Central memory CD4-positive, alpha-beta T cell (primary cell): ENCODE measurements at places on chromosomes 13 and 19.

DNA sequence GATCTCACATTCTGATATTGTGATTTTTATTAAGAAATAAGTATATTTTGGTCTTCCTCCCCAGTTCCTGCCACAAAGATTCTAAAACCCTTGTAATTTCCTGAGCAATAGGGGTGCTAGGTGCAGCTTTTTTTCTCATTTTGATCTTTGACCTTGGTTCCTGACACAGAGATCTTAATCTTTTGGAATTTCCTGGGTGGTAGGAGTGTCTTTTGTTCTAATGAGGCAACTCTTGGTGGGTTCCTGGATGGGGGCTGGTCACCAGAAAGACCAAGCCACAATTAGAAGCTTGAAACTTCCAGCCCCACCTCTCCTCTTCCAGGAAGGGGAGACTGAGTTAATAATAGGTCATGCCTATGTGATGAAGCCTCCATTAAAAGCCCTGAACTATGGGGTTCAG, 334.6 kb downstream of the FOXO1 start:
- no peak for DNase-seq

- no peak for DNase-seq
Observed at GRCh38 chr13:80901111-80901510, 560.2 kb upstream of the SPRY2 start.

- no peak for DNase-seq
Observed at GRCh38 chr19:42919757-42920079, 2.0 kb upstream of the PSG6 start.

GRCh38 chr19:10043286-10043927, 30.1 kb downstream of the RDH8 start:
- no peak for DNase-seq

DNA sequence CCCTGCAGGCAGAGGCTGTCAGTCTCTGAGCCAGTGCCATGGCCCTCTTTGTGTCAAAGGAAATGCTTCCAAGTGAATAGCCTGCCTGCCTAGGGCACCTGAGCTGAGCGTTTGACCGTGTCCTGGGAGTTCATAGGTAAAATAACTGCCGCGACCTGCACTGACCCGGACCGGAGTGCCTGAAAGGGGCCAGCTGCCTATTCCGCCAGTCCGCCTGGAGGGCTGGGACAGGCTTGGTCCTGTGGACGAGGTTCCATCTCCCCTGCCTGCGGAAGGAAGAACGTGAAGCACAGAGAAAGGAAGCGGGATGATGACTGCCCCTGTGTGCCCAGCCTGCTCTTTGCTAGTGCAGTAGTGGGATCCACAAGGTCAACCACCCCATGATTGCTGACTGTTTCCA, 17.5 kb upstream of the ZNF492 start:
- DNase-seq: no peak

GRCh38 chr19:31126236-31126635, 223.0 kb downstream of the TSHZ3 start:
- DNase-seq: no peak

DNA sequence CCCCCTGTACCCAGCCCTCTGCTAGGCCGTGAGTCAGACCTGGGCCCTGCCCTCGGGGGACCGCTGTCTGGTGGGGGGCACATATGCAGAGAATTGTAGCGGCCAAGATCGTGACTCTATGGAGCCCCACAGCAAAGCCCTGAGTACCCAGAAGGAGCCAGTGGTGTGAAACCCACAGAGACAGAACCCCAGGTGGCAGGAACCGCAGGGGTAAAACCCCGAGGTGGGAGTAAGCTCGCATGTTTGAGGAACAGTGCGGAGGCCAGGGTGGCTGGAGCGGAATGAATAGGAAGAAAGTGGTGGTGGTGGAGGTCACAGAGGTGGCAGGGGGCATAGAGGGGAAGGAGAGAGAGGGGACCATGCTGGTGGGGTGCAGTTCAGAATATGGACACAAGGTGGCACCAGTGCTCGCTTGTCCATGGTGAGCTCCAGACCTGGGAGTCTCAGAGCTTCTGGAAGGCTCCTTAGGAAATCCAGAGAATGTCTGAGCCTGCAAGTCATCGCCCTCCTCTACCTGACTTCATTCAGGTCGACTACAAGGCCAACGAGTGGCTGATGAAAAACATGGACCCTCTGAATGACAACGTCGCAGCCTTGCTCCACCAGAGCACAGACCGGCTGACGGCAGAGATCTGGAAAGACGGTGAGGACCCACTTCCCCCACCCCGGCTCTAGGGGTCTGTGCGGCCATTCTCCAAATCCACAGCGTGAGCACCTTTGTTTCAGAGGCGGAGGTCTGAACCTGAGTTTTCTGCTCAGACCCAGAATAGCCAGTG, 48.9 kb downstream of the MYH14 start:
- no peak for DNase-seq

DNA sequence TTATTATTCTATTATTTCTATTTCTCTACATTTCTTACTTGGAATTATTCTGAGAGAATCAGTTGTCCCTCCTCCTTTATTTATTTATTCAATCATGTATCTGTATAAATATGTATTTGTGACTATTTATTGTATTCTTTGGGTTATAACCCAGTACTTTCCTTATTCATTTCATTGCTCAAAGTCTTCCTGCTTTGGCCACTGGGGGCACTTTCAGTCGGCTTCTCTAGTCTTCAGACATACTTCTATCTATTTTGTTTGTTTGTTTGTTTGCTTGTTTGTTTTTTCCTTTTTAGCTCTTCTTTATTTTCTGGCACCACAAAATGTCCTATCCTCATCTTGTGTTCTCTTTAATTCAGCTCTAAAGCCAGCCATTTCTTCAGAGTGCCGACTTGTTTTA, 260.4 kb downstream of the NALCN start:
- no peak for DNase-seq

DNA sequence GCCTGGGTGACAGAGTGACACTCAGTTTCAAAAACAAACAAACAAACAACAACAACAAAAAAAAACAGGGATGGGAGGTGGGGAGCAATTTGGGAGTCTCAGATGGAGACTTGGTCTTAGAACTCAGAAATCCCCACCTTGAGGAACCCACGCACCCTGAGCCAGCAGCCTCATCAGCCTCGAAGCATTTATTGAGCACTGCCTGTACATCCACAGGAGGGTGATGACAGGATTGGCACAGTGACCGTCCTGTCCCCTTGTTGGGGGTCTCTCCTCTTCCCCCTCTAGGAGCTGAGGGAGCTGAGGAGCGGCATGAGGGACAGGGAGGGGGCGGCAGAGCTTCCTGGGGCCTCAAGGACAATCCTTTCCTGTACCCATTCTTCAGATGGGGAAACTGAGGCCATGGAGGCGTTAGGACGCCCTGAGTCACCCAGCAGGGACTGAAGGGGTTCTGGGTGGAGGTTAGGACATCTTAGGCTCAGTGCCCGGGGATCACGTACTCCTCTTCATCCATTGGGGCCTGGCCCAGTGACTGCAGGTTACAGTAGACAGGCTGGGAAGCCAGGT, 5.6 kb downstream of the GDF15 start:
- DNase-seq: no peak

DNA sequence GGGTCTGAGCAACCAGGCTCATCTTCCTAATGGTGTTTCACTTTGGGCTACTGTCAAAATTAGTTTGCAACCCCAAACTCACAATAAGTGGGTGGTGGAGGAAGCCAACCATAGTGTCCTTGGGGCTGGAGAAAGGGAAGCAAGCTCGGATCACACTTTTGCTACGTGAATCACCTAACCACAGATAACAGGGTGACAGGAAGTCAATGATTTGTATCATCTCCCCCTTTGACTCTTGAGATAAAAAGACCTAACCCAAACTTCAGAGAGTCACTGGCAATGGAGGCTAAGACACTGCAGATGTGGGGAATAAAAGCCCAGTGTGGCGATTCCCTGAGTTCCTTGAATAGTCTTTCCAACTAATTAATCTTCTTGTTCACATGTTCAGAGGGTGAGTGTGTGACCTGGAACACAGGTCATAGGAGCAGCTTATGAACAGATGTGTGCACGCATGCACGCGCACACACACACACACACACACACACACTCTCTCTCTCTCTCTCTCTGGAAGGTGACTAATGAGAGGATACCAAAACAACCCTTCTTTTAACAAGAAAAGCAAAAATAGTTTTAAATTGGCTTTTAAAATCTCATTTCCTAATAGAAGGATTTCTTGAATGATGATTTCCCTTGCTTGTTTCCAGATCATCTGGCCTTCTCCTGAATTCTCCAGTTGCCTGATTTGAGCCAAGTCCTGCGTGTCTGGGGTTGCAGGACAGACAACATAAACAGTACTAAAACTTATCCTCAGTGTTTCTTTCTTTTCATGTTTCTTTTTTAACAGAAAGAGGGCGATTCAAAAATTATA, 21.2 kb upstream of the DOCK9 start:
- DNase-seq: peak; percentile 59

DNA sequence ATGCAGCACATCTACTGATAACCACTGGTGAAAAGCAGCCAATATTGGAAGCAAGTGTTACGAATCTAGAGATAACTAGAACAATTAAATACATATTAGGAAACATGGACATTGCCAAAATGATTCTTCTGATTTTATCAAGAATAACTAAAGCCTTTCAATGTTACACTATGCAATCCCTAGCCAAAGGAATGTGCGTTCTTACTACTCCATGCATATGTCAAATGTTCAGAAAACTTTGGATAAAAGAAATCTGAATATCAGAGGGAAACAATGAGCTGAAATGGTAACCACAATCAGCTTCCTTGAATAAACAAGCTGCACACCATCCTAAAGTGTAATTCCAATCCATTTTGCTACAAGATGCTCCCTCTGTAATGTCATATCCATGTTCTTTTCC, 951 bp upstream of the POSTN start:
- DNase-seq: no peak

GRCh38 chr19:4372165-4373012, 28.0 kb downstream of the SH3GL1 start:
- no peak for DNase-seq

DNA sequence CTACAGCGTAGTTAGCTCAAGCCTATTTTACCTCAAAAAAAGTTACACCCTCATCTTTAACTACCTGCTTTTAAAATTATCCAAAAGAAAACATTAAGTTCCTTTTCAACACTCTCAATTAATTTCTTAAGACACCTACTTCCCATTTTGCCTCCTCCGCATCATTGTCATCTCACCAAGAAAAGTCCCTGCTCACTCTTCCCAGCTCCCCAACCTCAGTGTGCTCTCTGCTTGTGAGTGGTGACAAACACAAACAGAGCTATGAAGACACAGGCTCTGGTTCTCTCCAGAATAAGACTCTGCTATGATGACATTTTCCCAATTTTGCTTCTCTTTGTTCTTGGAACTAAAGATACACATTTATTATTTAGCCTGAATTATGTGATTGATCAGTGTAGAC, 385.1 kb upstream of the HTR2A start:
- no peak for DNase-seq

DNA sequence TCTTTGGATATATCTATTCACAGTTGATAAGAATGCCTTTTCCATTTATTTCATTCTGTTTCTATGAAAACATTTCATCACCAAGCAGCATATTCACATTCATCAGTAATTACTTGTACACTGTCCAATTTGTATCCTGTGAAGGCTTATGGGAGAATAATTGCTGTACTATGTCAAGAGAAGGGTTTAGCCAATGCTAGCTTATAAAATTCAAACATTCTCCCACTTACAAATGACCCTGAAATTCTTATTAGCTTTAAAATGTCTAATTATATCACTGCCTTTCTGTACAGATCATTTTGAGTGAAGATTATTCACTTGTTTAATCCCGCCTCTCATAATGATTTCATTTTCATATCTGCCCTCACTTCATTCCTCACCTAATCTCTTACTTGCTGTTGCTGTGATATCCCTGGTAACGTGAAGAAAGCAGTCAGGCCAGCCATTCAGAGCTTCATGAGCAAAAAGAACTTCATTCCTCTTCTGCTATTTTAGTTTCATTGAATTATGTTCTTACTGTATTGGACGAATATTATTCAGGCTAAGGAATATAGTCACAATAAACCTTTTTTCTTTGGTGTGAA, 778.7 kb downstream of the OLFM4 start:
- no peak for DNase-seq

DNA sequence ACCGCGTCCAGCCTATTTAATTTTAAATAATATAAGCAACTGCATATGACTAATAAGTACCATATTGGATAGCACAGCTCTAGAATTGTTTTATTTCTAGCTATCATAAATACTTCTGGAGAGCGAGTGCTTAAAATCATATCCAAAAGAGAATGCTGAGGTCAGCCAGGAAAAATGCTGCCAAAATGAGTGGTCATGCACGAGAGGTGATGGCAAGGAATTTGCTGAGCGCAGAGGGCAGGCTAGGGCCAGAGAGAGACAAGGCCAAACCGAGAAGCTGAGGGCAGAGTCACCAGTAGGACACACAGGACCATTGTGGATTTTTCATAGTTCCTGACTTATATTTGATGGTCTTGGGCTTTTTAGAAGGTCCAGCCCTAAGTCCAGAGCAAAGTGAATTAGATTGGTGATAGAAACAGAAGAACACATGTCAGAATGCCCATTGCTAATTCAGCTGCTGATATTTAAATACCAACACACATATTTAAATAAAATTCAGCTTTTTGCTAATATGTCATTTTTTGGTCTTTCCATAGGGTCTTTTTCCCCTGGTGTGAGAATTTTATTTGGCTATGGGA, 33.6 kb upstream of the UBL3 start:
- DNase-seq: no peak

DNA sequence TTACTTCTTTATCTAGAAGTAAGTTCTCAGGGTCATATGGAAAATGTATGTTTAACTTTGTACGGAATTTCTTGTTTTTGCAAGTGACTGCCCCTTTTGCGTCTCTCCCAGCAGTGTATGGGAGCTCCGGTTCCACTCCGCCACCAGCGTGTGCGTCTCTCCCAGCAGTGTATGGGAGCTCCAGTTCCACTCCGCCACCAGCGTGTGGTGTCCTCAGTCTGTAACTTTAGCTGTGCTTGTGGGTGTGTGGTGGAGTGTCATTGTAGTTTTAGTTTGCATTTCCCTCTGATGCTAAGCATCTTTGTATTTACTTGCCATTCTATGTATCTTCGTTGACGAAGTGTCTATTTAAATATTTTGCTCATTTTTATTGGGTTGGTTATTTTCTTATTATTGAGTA, 2.4 kb downstream of the CUL4A start:
- DNase-seq: no peak

DNA sequence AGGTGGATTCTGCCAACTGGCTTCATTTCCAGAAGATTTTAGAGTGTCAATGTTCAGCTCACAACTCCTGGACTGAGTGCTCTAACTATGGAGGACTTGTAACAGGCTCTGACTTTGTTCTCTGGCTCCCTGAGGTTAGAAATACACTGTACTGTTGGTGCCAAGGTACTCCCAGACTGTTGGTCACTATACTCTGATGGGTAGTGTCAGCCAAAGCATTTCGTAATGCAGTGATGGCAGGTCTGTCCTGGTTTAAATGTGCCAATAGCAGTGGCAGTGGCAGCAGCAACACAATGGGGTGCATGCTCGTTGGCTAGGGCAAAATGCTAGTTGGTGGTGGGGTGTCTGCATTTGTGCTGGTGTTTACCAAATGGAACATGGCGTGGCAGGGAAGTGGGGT, 472.2 kb downstream of the TDRD3 start:
- no peak for DNase-seq

DNA sequence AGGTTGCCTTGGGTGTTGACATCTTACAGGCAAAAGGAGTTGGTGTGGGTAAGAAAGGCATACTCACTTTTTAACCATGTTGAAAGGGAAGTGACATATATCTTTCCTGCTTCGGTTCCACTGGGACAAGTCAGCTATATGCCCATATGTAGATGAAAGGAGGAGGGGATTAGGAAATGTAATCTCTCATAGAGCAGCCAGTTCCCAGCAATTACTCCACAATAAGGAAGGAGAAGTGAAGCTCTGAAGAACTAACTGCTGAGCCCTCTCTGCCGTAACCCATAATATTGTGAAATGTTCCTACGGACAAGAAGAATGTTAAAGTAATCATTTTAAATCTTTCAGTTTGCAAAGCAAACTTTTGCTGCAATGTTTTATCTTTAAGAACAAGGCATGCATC, 82.2 kb downstream of the EDNRB start:
- DNase-seq: no peak
